ENCODE measurements at places on chromosomes 11 and 22.

DNA sequence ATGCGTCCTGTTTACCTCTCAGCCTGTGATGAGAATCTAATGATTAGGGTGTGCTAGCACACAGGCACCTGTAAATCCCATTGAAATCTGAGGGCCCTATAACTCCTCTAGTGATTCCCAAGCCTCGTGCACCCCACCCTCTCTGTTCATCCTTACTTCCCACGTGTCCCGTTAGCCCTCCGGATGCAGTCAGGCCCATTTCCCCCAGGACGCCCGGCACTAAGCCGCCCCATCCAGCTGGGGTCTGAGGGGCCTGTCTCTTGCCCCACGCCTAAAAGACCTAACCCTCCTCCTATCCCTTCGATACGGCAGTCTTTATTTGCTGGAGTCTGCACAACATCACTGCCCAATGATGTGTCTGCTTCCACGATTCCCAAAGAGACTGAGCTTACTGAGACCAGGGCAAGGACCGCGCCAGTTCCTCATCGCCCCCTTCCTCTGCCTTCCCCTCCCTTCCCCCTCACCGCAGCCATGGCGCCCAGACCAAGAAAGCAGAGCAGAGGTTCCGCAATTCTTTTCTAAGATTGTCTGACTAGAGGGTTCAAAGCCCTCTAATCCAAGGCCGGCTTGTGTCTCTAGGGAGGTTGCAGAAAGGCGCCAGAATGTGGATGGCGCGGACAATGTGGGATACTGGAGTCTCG, 1.1 kb upstream of the FADS2 start:
- no peak for DNase-seq

DNA sequence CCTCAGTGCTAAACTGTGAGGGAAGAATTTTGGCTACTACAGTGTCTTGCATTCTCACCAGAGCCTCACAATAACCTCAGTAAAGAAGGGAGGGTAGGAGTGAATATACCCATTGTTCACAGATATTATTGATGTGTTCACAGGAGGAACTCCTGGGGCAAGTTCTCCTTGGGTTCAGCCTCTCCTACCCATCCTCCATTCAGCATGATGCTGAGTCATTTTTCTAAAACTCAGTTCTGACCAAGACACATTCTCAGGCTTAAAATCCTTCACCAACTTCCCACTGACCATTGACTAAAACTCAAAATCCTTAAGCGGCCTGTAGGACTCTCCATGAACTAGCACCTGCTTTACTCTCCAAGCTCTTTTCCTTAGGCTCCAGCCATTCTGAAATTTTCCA, 48.7 kb downstream of the SYTL2 start:
- DNase-seq, result no peak

GRCh38 chr22:47278655-47279054, 516.2 kb downstream of the TBC1D22A start:
- DNase-seq, result no peak

- DNase-seq, result no peak
Observed at GRCh38 chr11:123139206-123139605, 55.8 kb downstream of the CLMP start.

GRCh38 chr11:131682373-131683015, 312.1 kb downstream of the NTM start:
- no peak for DNase-seq

GRCh38 chr11:66124564-66124963, 54.5 kb downstream of the PACS1 start:
- no peak for DNase-seq

GRCh38 chr11:113174882-113175281, 139.5 kb upstream of the TTC12 start:
- DNase-seq, result no peak

DNA sequence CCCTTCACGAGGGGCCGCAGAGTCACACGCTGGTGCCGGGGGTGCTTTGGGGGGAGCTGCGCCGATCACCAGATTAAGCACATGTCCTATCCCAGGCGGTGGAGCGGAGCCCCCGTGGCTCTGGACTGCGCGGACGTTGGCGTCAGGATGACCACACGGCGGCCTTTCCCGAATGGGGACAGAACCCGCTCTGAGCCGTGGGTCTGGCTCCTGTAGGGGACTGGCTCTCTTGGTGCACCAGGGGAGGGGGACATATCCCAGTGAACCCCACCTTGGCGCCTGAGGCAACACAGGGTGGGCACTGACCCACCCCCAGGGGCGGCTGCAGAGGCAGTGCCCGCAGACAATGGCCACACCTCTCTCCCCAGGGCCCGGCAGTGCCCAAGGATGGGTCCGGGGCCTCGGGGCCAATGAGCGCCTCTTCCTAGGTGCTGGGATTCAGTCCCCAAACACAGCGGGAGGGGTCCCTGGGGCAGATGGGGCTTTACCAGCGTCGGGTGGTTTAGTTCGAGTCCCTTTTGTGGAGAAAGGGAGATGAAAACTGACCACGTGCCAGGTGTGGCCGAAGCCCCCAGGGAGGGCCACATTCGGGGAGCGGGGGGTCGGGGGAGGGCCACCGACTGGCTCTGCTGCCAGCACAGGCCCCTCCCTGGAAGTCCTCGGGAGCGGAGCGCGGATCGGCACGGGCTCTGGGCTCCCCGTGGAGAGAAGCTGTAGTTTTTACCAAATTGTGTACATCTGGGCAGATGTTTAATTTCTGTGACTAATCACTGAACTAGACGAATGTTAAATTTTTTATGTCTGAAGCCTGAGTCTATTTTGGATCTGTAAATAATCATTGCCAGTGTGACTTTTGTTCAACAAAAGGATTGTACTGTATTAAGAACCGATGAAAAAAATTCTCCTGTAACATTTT, 58.9 kb downstream of the GRAMD4 start:
- no peak for DNase-seq

- no peak for DNase-seq
Observed at GRCh38 chr22:27431896-27432295, 369.7 kb downstream of the MN1 start.

DNA sequence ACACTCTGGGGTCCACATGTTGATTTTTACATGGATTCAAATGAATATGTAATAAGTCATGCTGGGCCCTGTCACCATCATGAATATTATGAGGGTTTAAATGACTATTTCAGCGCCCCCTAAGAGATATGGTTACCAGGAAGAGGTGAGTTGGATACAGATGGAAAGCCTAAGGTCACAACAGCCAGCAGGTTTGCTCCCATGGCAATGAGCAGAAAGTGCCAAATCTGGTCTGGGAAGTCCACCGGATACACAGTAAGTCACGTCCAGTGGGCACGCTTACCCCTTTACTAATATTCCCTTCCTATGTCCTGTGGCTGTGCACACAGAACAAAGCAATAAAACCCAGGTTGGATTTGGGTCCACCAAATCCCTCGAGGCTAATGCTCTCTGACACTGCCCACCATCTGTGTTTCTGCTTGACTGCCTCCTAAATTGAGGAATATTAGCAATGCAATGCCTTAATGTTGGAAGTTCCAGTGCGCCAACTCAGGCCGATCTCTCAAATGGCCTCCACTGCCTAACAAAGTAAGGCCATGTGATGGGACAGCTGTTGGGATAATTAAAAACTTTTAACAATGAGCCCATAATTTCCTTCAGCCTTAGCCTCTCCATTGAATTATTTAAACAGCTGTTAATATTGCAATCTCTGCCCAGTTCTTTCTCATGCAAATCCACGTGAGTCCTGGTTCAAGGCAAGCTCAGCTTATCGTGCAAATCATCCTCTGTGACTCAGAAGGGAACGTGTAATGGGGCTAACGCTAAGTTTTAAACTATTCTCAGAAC, 97.6 kb downstream of the SLC1A2 start:
- no peak for DNase-seq

GRCh38 chr11:75275581-75275980, 35.0 kb downstream of the TPBGL start:
- no peak for DNase-seq

- DNase-seq, result no peak
Observed at GRCh38 chr11:63736864-63737263, 31.7 kb downstream of the ZFTA start.

- no peak for DNase-seq
Observed at GRCh38 chr11:111836162-111836561, 35.2 kb downstream of the ALG9 start.

DNA sequence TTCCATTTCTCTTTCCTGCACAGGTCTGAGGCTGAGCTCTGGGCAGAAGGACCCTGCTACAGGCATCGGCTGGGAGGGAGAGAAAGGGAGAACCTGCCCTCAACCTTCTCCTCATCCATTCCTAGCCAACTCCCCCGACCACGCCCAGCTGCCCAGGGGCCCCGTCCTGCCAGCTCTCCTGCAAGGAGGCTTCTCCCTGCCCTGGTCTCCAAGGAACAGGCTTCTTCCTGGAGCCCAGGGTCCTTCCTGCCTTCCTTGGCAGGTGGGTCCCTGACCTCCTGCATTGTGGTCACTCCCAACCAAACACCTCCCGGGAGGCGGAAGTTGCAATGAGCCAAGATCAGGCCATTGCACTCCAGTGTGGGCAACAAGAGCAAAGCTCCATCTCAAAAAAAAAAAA, 12.5 kb upstream of the HMOX1 start:
- DNase-seq, result no peak

GRCh38 chr11:103792981-103793468, 243.4 kb upstream of the DDI1 start:
- DNase-seq, result no peak

DNA sequence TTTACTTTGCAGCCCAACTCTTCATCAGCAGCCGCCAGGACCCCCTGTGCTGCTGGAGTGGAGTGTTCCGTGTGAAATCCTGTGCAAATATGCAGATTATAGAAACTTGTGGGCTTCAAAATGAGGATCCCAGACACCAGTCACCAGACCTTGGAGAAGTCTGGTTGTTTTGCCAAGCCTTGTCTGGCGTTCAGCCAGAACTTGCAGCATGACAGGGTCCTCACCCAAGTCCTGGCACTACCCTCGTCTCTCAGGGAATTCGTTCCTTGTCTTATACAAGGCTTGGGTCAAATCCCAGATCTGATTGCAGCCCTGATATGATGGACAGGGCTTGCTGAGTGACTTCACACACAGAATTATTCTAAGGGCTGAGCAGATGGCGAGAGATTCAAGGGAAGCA, 18.9 kb downstream of the SHISAL1 start:
- DNase-seq, result no peak

DNA sequence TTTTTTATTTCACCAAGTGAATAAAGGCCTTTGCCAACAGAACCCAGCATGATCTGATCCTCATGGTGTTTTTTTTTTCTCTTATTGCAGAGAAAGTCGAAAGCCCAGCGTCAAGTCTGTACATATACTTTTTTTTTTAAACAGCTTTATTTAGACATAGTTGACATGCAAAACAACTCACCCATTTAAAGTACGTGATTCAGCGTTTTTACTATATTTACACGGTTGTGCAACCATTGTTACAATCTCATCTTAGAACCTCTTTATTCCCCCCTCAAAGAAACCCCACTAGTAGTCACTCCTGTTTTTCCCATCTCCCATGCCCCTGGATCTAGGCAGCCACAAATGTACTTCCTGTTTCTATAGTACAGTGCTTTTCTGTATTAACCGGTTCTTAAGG, 20.6 kb upstream of the AP1B1 start:
- no peak for DNase-seq

DNA sequence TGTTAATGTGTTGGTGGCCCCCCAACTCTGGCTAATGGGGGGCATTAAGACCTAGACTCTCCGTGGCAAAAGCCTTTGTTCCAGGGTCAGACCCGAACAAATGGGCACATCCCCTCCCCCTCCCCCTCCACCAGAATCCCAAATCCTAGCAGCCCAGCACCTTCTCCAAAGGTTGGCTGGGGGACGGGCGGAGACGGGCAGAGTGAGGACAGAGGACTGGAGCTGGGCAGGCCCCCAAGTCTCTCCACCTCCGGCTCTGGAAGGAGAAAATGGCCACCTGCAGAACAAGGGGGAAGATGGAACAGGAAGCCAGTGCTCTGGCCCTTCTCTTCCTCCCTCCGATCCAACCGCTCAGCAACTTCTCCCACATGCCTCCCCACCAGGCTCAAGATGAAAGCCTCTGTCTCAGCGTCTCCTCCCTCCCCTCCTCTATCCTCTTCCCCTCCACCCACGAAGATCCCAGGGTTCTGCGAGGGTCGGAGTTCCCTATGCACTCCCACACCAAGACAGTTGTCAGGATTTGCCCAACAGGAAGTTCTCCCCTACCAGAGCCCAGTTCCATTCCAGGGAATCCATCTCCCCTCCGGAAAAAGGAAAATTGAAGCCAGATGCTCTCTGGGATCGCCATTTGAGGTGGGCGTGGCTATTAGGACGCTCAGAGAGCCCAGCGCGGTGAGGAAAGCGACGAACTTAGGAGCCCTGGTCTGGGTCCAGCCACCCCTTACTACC, 20.1 kb downstream of the ADA2 start:
- no peak for DNase-seq

- no peak for DNase-seq
Observed at GRCh38 chr11:99065121-99065520, 44.4 kb downstream of the CNTN5 start.

- no peak for DNase-seq
Observed at GRCh38 chr11:75328426-75329277, 22.8 kb downstream of the ARRB1 start.
